ENCODE measurements at places on chromosomes 6 and 20.

GRCh38 chr6:97205966-97206365, 77.0 kb downstream of the MMS22L start:
- no peak for DNase-seq

GRCh38 chr6:7112741-7113313, 5.1 kb downstream of the RREB1 start:
- DNase-seq = peak; percentile 64

DNA sequence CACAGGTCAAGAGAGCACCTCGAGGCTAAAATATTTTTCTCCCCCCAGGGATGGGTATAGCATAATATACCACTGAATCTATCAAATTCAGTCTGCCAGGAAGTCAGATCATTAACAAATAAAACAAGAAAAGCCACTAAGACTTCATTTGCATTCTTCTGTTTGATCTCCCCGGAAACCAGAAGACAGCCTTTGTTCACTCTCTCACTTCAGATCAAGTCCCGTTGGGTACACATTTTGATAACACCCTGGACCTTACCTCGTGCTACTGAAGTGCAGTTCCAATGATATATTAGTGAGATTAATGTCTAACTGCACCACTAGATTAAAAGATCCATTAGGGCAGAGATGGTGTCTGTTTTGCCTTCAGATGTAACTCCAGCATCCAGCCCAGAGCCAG, 157.7 kb upstream of the B3GAT2 start:
- no peak for DNase-seq

- DNase-seq = peak; percentile 32
These were observed 1.2 kb downstream of the SLC35B2 start for GRCh38 chr6:44255871-44256774.

DNA sequence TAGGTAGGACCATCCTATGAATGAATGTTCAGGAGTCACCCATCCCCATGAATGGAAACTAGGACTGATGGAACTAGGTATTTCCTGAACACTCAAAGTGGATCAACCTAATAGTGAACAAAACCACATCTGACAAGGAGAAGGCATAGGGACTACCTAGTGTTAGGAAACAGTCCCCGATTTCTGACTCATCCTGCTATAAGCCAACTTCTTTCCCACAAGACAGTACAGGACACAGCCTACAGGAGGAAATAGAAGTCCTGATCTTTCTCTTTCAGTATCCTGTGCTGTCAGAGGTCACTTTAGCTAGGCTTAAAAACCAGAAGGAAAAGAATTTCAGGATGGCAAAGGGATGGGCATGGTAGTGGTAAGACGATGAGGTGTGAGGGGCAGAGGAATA, 19.5 kb upstream of the GMDS start:
- no peak for DNase-seq

- DNase-seq = peak; percentile 48
These were observed 739 bp downstream of the CTSZ start for GRCh38 chr20:59006167-59006863.

DNA sequence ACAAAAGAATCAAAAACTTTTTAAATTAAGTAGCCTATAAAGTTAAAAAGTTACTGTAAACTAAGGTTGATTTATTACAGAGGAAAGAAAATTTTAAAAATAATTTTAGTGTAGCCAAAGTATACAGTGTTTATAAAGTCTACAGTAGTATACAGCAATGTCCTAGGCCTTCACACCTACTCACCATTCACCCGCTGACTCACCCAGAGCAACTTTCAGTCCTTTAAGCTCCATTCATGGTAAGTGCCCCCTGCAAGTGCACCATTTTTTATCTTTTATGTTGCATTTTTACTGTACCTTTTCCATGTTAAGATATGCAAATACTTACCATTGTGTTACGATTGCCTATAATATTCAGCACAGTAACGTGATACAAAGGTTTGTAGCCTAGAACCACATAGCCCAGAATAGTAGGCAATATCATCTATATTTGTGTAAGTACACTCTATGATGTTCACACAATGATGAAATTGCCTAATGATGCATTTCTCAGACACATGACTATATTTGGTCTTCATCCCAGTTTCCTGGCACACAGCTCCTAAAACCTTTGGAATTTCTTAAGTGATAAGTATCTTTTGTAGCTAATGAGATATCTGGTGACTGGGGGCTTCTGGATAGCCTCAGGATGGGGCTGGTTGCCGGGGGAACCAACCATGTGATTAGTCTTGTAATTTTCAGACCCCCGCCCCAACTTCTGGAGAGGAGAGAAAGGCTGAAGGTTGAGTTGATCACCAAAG, 111.0 kb downstream of the MRPL14 start:
- no peak for DNase-seq

- peak; percentile 25 for DNase-seq
These were observed 164.2 kb downstream of the NFATC2 start for GRCh38 chr20:51378171-51378928.

DNA sequence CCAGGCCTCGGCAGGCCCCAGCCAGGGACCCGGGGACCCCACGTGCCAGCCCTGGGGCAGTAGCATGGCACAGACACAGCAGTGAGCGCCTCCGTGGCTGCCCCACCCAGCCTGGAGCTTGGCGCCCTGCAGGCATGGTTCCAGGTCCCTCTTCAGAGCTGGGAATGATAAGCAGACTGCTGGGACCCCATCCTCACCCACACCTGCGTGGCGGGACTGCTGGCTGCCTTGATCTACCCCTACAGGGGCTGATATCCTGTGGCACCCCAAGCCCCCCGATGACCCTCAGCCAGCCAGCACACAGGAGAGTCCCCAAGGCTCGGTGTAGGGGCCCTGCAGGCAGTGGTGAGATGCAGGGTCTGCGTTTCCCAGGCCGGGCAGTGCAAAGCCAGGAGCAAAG, 47.1 kb downstream of the YTHDF1 start:
- no peak for DNase-seq

GRCh38 chr20:21509597-21510371, 4.1 kb downstream of the NKX2-2 start:
- no peak for DNase-seq

GRCh38 chr20:50003253-50003656, 20.5 kb downstream of the SNAI1 start:
- peak; percentile 17 for DNase-seq

DNA sequence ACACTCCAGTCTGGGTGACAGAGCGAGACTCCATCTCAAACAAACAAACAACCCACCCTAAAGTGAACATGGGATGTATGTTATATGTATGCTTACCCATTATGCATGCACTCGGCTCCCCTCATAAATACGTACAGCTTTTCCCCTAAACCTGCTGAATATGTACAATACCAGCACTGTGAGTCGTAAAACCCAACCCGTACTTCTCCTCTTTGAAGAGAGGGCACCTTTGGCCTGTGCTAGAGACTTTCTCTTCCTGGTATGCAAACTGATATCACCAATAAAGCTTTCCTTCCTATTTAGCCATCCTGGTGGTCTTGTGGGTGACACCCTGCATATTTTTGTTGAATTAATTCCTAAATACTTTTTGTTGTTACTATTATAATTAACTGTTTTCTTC, 51.3 kb downstream of the VSTM2L start:
- no peak for DNase-seq

All from GM12865 (cell line).